RWPE2 (cell line): ENCODE measurements at places on chromosomes 6 and 20.

- H3K36me3 ChIP-seq = no peaks in the 10 kb centered on the region
- H3K27me3 ChIP-seq = no peaks in the 10 kb centered on the region
- H3K4me3 ChIP-seq = no peak overlapping the region
- H3K27ac ChIP-seq = no peak overlapping the region
- no peaks in the 10 kb centered on the region for H3K4me1 ChIP-seq
- no peak for DNase-seq
Observed at GRCh38 chr20:22984008-22984407, 51.1 kb upstream of the SSTR4 start.

DNA sequence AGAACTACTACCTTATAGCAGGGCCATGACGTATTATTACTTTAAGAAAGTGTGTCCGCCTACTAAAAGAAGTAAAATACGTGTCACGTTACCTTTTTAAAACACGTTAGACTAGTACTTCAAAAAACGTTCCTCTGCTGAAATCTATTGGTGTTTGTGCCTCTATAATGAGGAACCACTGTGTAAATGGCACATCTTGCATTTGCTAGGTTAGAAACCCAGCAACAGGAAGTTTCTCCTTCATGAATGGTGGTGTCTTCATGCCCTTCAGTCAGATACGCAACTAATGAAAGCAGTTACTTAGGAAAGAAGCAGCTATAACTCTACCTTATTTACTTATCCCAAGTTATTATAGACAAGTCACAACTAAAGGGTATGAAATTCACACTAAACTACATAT, 343.5 kb downstream of the RNGTT start:
- H3K27ac ChIP-seq = no peak overlapping the region
- no peaks in the 10 kb centered on the region for H3K4me1 ChIP-seq
- DNase-seq = no peak
- no peaks in the 10 kb centered on the region for H3K36me3 ChIP-seq
- H3K4me3 ChIP-seq = no peak overlapping the region

DNA sequence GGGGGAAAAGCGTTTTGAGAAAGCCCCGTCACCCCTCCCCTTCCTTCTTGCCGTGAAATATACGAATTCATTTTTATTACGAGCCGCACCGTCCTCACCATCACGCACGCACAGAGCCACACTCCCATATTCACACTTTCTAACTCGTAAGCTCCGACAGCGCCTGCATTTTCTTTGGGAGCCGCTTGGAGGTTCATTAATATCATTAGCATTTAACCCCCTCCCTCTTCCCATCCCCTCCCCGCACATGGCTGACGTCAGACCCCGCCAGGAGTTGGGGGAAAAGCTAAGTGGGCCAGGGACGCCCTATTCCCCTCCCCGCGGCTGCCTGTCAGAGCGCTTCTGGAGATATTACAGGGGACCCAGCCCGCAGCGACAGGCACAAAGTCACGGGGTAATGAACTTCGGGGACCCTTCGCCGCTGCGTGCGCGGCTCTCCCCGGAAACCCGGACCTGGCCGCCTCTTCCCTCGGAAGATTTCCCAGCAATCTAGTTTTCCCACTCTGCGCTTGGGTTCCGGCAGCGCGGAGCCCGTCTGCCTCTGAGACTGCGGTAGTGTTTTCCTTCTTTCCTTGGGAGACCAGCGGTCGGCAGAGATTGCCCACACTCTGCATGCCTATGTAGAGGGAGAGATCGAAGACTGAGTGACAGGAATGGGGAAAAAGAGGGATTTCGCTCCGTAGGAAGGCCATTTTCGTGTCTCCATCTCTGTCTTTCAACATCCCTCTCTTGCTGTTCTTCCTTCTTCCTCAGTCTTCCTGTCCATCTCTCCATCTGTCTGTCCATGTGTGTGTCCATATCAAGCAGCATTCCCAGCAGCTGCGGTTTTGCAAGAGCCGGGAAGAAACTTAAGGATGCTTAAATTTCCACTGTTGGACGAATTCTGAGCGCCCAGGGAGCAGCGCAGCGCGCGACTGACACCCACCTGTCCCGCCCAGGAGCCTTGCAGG, at the start of gene NR2E1:
NR2E1 (plus strand) TSS at position 309 of the 950 bp plus-strand sequence. CDS start 744 bp downstream, outside the sequence.
- no peaks in the 10 kb centered on the region for H3K4me1 ChIP-seq
- H3K27ac ChIP-seq = no peak within 1 kb of the TSS
- H3K4me3 ChIP-seq = no peak within 1 kb of the TSS

DNA sequence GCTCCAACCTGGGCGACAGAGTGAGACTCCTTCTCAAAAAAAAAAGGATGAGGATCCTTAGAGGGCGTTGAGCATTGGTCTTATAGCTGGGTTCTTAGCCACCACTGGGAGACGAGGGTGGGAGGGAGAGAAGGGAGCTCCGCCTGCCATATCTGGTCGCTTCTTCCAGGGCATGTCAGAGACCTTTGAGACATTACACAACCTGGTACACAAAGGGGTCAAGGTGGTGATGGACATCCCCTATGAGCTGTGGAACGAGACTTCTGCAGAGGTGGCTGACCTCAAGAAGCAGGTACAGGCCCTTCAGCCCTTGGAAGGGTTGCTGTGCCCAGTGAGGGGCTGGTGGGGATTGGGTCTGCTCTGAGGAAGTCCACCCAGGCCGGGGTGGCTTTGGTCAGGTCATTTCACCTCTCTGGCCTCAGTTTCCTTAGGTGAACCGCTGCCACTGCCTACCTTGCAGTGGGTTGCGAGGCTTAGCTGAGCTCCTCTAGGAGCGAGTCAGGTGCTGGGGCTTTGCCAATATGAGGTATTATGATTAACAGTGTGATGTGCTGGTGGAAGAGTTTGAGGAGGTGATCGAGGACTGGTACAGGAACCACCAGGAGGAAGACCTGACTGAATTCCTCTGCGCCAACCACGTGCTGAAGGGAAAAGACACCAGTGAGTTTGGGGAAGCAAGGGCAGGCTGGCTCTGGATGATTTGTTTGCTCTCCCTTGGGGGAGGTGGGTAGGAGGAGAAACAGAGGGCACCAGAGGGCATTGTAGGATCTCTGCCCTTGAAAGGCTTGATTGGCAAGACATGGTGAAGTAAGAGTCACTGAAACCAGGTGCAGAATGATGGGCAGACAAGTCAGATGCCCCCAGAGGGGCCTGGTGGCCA, 8.5 kb downstream of the CNPY3 start:
- peaks cover 34% of the 10 kb centered on the region for H3K36me3 ChIP-seq
- H3K27ac ChIP-seq = no peak overlapping the region
- H3K4me3 ChIP-seq = no peak overlapping the region
- DNase-seq = no peak
- H3K27me3 ChIP-seq = no peaks in the 10 kb centered on the region

DNA sequence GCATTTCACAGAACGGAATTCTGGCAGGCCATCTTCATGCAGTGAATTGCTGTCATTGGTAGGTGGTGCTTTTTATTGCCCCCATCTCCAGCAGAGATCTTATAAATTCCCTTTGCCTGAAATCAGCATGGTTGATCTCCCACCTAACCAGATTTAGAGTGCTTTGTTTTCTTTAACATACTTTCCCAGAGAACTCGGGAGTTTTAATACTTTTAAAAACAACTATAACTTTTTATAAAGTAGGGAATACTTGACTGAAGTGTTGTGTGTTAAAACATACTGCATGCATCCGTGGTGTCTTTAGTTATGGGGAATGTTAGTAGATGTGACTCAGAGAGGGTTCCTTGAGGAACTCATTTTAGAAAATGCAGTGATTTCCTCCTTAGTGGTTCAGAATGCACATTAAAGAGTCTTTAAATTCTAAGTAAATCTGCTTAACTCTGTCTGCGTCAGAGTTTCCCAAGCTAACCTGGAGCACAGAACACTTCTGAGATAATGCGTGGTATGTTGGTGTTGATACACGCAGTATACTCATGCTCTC, 54.9 kb downstream of the AKAP12 start:
- no peaks in the 10 kb centered on the region for H3K36me3 ChIP-seq
- H3K4me3 ChIP-seq = no peak overlapping the region
- no peak overlapping the region for H3K27ac ChIP-seq
- H3K4me1 ChIP-seq = no peaks in the 10 kb centered on the region

GRCh38 chr6:11736601-11737000, 42.0 kb downstream of the ADTRP start:
- H3K4me1 ChIP-seq = no peaks in the 10 kb centered on the region
- DNase-seq = no peak

DNA sequence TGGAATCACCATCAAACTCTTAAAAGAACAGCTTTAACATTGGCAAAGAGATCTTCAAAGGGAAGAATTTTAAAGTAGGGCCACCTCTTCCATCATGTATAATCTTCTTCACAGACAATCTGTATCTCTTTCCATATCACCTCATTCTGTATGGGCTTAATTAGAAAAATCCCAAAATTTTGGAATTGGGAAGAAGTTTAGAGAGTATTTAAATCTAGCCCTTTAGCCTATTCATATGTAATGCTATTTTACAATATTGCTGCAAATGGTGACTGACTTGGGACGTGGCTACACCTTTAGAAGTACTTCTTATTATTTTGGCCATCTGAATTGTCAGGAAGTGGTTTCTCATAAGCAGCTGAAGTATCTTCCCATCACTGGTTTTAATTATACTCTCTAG, 474.3 kb downstream of the RFPL4B start:
- no peaks in the 10 kb centered on the region for H3K36me3 ChIP-seq
- H3K27me3 ChIP-seq = no peaks in the 10 kb centered on the region
- H3K4me1 ChIP-seq = no peaks in the 10 kb centered on the region
- H3K4me3 ChIP-seq = no peak overlapping the region
- no peak for DNase-seq
- no peak overlapping the region for H3K27ac ChIP-seq

DNA sequence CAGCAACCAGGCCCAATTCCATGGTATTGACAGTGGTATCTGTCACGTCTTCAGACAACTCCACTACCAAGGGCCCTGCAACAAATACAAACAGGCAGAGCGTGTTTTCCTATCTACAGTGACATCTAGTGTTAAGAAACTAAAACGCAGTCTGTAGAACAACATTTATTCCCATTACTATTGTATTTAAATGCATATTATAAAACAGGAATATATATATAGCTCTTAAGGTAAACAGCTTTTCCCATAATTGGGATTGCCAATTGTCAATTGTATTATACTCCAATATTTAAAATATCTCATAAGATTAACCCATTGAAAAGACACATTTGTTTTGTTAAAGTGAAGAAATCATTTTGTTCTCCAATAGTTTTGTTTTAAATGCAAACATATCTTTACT, 97.2 kb downstream of the KIF16B start:
- no peaks in the 10 kb centered on the region for H3K4me1 ChIP-seq
- H3K27me3 ChIP-seq = no peaks in the 10 kb centered on the region
- H3K27ac ChIP-seq = no peak overlapping the region
- no peaks in the 10 kb centered on the region; the same call in 1 of the 2 replicates for H3K36me3 ChIP-seq
- DNase-seq = no peak
- H3K4me3 ChIP-seq = no peak overlapping the region

GRCh38 chr20:11585752-11586352, 331.8 kb upstream of the BTBD3 start:
- peaks cover 5% of the 10 kb centered on the region for H3K27me3 ChIP-seq
- H3K4me1 ChIP-seq = no peaks in the 10 kb centered on the region
- H3K36me3 ChIP-seq = no peaks in the 10 kb centered on the region
- no peak for DNase-seq

DNA sequence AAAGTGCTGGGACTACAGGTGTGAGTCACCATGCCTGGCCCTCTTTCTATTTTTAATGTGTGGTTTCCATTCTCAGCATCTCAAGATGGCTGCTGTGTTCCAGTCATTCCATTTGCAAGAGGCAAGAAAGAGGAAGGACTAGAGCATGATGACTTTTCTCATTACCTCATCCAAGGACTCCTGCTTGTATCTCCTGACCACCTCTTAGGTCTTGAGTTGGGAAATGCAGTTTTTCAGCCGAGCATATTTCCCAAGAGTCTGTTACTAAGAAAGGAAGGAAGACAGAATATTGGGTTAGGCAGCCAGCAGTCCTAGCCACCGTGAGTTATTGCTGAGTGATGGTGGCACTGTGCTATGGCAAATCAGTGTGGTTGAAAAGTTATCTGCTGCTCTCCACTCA, 108.4 kb upstream of the INSM1 start:
- DNase-seq = no peak
- H3K4me3 ChIP-seq = no peak overlapping the region
- H3K36me3 ChIP-seq = no peaks in the 10 kb centered on the region
- no peak overlapping the region for H3K27ac ChIP-seq

- H3K27ac ChIP-seq = no peak overlapping the region
- no peaks in the 10 kb centered on the region for H3K4me1 ChIP-seq
- DNase-seq = no peak
Observed at GRCh38 chr6:4820704-4821276, 44.6 kb downstream of the CDYL start.

GRCh38 chr6:19802656-19803055, 34.5 kb upstream of the ID4 start:
- H3K4me1 ChIP-seq = no peaks in the 10 kb centered on the region
- no peaks in the 10 kb centered on the region for H3K36me3 ChIP-seq
- H3K4me3 ChIP-seq = no peak overlapping the region

- no peaks in the 10 kb centered on the region for H3K36me3 ChIP-seq
- no peak overlapping the region for H3K4me3 ChIP-seq
- peaks cover 19% of the 10 kb centered on the region for H3K27me3 ChIP-seq
- no peak overlapping the region for H3K27ac ChIP-seq
Observed at GRCh38 chr6:89406141-89406540, 5.9 kb downstream of the RRAGD start.

GRCh38 chr6:747921-748320, 55.0 kb upstream of the EXOC2 start:
- H3K4me3 ChIP-seq = no peak overlapping the region
- H3K4me1 ChIP-seq = no peaks in the 10 kb centered on the region
- H3K36me3 ChIP-seq = no peaks in the 10 kb centered on the region

DNA sequence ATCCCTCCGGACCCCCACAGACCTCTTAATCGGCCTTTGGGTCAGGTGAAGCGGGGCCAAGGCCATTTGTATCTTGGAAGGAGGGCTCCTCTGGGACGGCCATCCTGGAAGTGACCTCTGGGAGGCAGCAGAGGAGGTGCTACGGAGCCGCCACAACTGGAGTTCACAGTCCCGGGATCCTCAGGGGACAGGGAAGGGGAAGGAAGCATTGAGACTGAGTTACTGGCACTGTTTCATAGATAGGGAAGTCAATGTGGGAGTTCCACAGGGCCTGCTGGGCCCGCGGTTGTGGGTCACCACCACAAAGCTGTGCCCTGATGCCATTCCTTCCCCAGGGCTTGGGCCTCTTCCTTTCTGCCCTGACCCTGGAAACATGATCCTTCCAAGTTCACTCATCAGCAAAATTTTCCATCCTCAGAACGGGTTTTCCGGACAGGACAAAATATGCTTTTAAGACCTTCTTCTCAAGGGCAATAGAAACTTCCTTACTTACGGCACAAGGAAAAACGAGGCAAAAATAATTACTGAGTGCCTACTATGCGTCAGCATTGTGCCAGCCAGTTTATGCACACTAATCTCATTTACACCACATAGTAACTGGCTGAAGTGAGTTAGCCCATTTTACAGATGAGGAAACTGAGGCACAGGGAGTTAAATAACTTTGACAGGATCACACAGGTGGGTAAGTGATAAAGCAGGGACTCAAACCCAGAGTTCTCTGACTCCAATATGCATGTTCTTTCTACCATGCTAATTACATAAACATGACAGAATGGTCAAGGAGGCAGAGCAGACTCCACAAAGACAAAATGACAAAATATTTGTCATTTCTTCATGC, 143.8 kb downstream of the UNC5CL start:
- H3K27me3 ChIP-seq = no peaks in the 10 kb centered on the region
- DNase-seq = no peak
- H3K4me3 ChIP-seq = no peak overlapping the region
- no peaks in the 10 kb centered on the region for H3K4me1 ChIP-seq
- H3K36me3 ChIP-seq = no peaks in the 10 kb centered on the region
- no peak overlapping the region for H3K27ac ChIP-seq
